Stimulated activated CD4-positive, alpha-beta T cell treated with anti-CD3 and anti-CD28 coated beads, Interleukin-2, amount 100 ng/mL, for 4 hours (primary cell): ENCODE measurements at places on chromosomes 3 and 15.

DNA sequence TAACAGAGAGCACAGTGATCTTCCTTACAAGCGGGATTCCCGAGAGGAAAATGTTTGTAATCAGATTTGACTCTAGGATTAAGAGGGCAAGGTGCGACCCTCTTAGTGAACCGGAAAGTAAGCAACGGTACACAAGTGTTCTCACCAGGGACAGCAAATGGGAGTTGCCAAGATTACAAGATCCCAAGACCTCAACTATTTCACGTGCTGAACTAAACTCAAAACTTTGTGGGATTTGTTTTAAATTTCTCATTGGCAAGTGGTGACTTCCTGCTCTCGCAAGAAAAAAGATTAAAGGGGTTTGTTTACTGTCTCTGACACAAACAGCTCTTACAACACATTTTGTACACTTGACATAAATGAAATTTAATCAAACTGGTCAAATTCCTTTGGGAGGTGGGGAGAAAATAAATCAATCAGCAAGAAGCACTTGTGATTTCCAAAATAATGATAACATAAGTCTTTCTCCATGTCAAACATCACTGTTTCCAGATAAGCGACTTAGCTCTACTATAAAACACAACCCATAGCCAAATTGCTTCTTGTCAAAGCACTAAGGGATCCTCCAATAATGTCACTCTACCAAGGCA is 2.2 kb upstream of the PGPEP1L start:
- DNase-seq: no peak

- DNase-seq: no peak
Measured at GRCh38 chr3:17931131-17931530, 188.7 kb upstream of the TBC1D5 start.

GRCh38 chr15:36495456-36495991 is 83.9 kb upstream of the CDIN1 start:
- DNase-seq: no peak

- DNase-seq: no peak
Measured at GRCh38 chr3:35596335-35596995, 42.9 kb upstream of the ARPP21 start.

GRCh38 chr3:177567833-177568232 is 370.6 kb upstream of the TBL1XR1 start:
- DNase-seq: no peak

GRCh38 chr15:76345880-76346668 is 9.5 kb downstream of the ISL2 start:
- DNase-seq: no peak

DNA sequence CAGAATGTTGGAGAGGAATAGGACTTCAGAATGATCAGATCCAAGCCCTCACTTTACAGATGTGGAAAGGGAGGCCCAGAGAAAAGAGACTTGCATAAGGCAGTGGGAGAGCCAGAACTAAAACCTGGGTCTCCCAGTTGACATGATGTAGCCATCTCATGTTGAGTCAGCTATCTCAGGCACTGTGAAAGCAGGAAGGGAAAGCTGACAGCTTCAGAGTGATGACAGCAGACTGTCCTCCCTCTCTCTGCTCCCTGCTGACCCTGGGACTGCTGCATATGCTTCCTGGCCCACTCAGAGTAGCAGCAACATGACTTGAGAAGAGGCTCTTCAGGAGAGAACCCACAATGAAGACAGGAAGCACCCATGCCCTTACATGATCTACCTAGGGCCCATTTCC is 14.7 kb downstream of the FHIT start:
- DNase-seq: no peak

GRCh38 chr3:187458921-187459320 is 90.7 kb downstream of the RTP4 start:
- DNase-seq: no peak

DNA sequence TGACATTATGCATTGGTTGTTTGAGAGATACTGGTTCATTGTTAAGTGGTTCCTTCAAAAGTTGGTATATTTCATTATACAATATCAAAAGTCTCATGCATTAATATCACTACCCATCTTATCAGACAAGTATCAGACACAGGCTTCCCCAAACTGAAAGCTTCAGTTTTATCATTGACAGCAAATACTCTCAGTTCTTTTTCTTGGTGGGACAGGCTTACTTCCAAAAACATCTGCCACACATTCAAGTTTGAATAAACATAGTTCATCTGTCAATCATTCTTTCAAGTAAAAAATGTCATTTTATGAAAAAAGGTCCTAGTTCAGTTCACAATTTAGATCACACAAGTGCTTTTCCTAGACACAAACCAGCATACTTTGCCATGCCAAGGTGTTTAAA is 280.0 kb upstream of the TRIM42 start:
- DNase-seq: no peak

DNA sequence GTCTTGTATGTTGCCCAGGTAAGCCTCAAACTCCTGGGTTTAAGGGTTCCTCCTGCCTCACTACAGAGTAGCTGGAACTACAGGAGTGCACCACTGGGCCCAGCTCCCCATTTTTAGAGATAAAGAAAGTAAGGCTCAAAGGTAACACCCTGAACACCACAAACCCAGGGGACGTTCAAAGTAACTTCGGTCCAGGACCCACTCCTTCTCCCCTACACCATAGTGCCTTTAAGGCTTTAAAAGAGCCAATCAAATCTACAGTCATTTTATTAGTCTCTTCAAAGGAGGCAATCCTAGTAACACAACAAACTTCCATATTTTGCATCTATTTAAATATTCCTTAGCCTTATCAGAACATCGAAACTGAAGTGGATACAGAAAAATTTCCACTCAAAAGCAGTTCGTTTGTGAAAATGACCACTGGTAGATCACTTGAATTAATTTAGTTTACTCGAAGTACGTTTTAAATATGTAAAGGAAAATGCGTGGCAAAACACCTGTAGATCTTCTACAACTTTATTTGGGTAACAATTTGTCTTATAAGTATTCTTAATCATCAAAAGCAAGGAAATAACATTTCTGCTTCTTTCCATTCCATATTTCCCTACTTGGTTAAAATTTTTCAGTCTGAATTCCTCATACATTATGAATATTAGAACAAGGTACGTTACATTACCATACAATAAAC is 1.8 kb downstream of the STAG1 start:
- no peak for DNase-seq

DNA sequence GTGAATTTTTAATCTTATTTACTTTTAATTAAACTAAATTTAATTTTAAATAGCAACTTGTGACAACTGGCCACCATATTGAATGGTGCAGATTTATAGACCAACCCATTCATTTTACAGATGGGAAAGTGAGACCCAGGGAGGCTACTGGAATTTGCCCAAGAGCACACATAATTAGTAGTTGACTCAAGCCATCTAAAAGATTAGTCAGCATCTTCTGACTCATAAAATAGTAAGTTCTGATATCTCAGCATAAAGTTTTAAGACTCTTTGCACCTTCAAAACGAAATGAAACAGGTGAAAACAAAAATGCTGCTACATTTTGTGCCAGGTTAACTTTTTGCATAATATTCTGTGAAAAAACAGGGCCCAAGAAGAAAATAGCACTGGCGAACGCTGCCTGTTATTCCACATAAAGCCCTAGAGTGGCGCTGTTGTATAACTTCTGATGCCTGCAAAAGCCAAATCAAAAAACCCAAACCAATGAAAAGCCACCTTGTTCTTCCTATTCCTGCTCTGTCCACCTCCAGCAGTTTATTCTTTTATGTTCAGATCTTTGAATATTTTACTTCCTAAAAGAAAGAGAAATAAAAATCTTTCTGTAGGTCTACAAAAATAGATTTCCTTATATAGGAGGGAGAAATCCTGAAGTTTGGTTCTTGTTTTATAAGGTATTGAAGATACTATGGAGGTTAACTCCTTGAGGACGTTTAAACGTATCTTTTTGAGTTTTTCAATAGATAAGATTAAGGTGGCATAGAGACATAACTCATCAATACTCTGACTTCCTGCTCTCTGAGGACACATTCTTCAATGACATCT is 62.8 kb downstream of the OTOL1 start:
- DNase-seq: no peak

GRCh38 chr3:58074116-58074715 is 66.0 kb downstream of the FLNB start:
- no peak for DNase-seq

DNA sequence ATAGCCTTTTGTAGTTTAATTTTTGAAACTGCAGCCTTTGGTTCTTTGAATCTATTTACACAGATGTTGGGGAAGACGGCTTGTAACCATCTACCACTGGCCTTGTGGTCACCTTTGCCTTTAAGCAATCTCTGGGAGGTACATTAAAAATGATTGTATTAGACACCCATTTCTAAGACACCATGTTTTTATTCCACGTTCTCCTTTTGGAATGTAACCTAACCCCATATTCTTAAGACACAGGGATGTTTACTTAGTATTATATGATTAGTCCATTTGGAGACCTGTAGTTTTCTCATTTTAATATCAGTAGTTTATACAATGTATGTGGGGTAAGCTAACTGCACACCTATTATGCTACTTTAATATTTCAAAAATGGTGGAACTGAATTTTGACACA is 175.1 kb upstream of the PLSCR5 start:
- DNase-seq: no peak

DNA sequence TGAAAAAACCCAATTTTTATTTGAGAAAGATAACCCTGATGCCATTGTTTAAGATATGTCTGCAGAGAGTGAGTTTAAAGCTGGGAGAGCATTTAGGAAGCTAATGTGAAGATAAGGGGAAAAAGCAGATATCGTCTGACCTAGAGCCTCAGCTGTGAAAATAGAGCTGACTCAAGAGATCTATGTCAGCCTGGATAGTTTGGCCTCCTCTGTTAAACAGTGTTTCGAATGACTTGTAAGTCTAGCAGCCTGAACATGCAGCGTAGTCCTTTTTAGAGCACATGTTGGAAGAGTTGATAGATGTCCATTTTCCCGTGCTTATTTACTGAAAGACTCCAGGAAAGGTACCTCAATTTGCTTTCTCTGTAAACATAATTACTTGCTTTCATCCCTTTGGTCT is 48.1 kb downstream of the ALCAM start:
- no peak for DNase-seq

- no peak for DNase-seq
Measured at GRCh38 chr15:34709866-34710265, 44.9 kb downstream of the GJD2 start.

- DNase-seq: no peak
Measured at GRCh38 chr15:100668348-100668745, 66.0 kb downstream of the ASB7 start.

- no peak for DNase-seq
Measured at GRCh38 chr15:75815811-75816719, 27.2 kb upstream of the UBE2Q2 start.

DNA sequence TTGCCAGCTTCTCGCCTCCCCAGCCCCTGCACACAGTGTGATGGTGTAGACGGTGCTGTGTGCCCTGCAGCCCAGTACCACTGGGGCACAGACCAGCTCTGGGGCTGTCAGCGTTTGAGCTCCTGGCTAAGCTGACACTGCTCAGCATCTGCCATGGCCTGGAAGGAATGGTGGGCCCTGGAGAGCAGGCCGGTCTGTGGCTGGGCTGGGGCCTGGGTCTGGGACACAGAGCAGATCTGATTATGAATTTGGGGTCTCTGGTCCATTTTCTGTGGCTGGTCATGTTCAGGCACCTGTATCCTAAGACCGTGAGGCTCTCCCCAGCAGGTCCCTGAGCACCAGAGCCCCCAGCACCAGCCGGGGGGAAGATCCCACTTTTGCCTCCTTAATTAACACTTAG is 34.7 kb downstream of the HCN4 start:
- no peak for DNase-seq

DNA sequence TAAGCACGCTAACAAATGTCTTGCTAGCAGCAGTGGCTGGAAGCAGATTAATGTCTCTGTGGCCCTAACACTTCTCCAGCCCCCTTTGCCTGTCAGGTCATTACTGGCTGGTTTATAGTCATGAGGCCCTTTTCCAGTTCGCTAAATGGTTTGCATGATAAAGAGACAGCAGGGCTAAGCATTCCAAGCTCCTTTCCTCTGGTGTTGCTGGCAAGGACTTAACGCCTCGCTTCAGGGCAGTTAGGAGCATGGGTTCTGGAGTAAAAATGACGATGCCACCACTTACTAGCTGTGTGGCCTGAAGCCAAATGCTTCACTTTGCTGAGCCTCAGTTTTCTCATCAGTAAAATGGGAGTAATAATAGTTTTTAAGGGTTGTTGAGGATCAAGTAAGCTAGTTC is 185.9 kb downstream of the MEGF11 start:
- DNase-seq: no peak

- DNase-seq: no peak
Measured at GRCh38 chr15:99590913-99591646, 25.3 kb downstream of the MEF2A start.

GRCh38 chr3:53804697-53805462 is 41.3 kb downstream of the CHDH start:
- no peak for DNase-seq

DNA sequence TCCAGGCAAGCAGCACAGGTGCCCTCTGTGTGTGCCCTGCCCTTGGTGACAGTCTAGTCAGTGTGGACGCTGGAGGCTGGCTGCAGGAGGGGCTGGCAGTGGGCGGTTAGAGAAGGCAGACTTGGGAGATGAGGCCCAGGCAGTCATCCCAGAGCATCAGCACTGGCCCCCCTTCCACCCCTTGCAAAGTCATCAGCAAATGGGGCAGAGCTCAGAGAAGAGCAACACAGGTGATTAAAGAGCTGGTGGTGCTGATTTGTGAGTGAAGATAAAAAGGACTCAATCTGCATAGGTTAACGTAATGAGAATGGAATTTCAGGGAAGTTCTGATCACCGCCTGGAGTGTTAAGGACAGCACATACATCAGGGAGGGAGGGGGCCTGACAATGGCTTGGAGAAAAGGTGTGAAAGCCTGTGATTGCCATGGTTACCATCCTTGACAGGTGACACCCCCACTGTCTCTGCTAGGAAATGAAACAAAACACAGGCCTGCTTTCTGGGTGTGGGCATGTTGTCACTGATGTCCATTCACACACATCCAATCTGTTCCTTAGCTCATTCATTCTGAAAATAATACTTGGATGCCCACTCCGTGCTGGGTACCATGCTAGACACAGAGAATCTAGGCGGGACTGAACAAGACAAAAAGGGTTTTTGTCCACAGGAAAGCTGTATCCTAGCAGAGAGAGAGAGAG is 269.6 kb upstream of the ST8SIA2 start:
- no peak for DNase-seq

DNA sequence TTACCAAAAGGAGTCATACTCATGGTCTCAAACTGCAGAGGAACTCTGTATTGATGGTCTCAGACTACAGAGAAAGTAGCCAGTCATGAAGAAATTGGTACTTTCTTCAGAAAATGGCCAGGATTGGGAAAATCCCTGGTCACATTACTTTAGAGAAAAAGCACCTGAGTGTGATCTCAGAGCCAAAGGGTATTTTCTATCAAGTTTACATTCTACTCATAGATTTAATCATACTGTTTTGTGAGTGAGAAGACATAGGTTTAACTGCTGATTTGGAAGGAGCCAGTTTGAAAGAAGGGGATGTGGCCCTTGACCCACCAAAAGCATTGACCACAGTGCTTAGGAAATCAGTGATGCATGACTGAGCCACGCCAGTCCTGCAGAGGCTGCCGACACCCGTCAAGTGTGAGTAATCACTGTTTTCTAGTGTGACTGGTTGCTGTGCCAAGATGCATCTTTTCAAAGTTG is 203.6 kb downstream of the AKAP13 start:
- DNase-seq: no peak
